ENCODE measurements at places on chromosomes 11 and 22.

DNA sequence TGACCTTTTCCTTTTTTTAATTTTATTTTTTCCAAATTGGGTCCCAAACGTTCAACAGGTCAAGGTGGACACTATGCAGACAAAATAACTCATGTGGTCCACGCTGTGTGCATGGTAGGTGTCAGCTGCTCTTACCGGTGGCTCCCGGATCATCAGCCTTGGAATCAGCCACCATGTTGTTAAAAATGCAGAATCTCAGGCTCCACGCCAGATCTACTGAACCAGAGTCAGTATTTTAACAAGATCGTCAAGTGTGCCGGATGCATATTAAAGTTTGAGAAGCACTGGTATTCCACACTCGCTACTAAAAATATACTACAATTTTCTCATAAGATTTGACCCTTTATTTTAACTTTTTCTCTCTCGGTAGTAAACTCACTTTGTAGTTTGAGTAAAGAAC is 553 bp upstream of the LDLRAD3 start:
- no peak for DNase-seq

DNA sequence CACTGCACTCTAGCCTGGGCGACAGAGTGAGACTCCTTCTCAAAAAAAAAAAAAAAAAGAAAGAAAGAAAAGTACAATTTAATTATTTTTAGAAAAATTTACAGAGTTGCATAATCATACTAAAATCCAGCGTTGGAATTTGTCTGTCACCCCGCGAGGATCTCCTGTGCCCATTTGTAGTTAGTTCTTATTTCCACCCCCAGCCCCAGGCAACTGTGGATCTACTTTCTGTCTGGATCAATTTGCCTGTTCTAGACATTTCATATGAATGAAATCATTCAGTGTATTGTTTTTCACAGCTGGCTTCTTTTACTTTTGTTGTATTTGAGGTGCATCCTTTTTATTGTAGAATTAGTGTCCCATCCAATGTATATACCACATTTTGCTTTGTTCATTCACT is 102.6 kb upstream of the RASSF10 start:
- DNase-seq: no peak

GRCh38 chr22:23230348-23231068 is 50.2 kb downstream of the BCR start:
- no peak for DNase-seq

GRCh38 chr22:30159561-30160353 is 79.5 kb downstream of the HORMAD2 start:
- DNase-seq: peak; percentile 22

DNA sequence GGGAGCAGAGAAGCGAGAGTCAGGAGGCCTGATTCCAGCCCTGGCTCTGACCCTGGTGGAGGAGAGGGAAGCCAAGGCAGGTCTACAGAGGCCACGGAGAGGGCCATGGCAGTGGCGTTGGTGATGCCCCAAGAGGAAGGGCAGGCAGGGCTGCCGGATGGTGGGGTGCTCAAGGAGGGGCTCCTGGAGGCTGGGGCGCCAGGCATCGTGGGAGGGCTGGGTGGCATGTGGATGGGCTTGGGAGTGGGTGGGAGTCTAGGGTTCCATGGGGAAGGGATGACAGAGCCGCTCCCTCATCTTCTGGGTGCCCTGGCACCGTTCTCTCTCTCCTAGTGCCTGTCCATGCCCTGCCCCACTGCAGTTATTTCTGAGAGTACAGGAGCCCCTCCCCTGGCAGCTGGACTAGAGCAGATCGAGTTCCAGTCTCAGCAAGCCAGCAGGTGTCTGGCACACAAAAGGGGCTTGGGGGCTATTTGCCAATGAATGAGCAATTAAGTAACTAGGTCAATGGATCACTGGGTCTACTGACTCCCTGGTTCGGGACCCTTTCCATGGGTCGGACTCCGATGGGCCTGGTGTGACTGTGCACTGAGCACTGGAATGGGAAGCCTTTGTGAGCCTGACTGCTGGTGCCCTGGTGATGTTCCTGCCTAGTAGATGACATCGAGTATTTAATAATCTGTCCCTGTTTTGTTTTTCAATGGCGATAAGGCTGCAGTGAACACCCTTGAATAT is 570.0 kb downstream of the TBC1D22A start:
- DNase-seq: no peak

- no peak for DNase-seq
Measured at GRCh38 chr11:115123641-115124040, 380.6 kb downstream of the CADM1 start.

DNA sequence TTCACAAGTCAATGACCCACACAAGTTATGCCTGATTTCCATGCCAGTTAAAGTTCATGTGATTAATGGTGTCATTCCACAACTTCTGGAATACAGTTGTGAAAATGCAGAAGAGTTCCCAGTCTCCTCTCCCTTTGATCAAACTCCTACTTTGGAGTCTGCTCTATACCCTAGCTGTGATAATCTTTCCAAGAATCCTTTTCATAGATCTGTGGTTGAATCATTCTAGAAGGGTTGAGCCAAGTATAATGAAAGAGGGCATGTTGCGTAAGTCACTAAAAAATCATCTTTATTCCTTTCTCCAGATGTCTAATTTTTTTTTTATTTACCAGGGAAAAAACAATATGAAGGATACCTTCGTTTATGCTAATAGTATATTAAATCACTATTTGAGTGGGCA is 89.7 kb upstream of the CARD18 start:
- DNase-seq: peak; percentile 39

DNA sequence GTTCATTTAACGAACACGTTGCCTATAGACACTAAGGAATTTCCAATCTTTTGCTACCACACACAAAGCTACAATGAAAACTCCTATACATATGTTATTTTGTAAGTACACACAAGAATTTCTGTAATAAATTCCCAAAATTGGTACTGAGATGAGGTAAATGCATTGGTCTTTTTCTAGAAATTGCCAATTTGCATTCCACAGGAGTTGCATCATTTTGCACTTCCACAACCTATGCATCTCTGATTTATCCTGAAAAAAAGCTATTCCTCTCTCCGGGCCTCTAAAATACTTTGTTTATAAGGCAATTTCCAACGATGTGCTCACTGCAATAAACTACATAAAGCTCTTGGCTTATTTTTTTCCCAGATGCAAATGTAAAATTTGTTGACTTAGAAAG is 24.9 kb downstream of the IMMP1L start:
- DNase-seq: no peak

- DNase-seq: no peak
Measured at GRCh38 chr11:134555510-134555909, 143.5 kb upstream of the B3GAT1 start.

DNA sequence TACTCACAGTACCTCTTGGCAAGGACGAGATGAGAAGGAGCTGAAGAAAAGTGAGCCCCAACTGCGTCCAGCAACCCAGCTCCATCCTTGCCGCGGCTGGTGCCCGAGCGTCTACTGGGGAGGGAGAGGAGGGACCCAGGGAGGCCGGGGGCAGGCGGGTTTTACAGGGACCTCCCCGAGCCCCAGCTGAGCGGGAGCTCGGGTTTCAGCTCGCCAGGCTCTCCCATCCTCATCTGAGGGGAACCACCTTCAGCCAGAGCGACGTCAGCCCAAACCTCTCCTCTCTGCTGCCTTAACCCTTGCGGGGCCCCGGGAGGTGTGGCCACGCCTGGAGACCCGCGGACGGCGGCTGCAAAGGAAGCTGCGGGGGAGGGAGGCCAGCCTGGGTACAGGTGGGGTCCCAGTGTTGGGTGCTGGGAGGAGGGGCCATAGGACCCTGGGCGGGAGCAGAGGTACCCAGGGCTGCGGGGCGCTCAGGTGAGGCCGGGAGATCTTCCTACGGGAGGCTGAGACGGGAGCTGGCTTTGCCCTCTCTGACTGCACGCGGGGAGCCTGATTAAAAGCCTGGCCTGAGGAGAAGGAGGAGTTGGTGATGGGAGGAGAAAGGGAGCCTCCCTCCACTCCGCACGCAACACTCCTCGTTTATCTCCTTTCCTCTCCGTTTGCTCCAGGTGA is at the start of gene PAMR1:
TSS of gene PAMR1 (minus strand) at position 116 of the 675 bp plus-strand sequence. CDS start at position 85, 31 bp downstream.
- DNase-seq: peak; percentile 74

DNA sequence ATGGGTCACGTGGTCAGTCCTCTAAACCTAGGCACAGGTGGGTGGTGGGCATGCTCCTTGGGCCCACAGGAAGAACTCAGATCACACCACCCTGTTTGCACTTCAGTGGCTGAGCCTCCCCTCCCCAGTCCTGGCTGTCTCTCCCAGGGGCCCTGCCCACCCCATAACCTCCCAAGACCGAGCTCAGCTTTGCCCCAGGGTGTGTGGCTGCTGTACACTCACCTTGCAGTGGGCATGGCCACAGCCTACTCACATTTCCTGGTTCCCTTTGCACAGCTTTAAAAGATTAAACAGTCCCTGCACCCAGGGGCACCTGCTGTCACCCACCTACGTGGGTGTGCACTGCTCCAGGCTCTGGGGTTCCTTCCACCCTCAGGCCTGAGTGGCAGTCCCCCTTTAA is 13.8 kb downstream of the TRIOBP start:
- DNase-seq: no peak

GRCh38 chr11:78251083-78251775 is 62.5 kb downstream of the USP35 start:
- DNase-seq: peak; percentile 42

DNA sequence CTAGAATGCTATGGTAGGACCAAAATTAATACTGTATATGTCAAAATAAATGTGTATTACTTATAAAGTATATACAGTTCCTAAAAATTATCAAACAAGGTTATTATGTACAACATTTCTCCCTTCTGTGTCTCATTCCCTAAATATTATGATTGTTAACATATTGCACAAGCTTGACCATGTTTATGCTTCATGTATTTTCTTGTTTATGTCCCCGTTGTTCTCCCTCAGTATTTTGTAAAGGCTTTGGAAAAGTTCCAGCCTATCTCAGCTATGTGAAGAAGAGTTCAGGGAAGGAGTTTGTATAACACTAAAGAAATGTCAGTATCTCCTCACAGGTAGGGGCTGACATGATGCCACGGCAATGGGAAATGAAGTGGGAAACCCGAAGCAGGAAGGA is 19.6 kb downstream of the ADM start:
- no peak for DNase-seq

DNA sequence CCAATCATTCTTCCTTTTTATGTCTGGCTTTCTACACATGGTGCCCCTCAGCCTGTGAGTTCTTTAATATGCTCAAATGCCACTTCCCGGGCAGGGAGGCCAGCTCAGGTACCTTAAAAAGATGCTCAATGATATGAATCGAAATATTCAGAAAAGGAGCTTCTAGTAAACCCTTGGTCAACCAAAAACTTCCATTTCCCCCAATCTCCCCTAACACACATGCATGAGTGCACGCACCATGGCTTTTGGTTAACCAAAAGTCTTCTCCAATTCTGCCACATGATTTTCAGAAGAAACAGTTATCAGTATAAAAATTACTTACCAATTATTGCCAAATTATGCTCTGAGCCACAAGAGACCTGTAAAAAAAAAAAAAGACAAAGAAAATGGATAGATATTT is 135.0 kb downstream of the SERGEF start:
- DNase-seq: no peak

- no peak for DNase-seq
Measured at GRCh38 chr11:44778195-44779100, 51.7 kb downstream of the TSPAN18 start.

- DNase-seq: no peak
Measured at GRCh38 chr11:120153221-120153620, 15.3 kb upstream of the TRIM29 start.

DNA sequence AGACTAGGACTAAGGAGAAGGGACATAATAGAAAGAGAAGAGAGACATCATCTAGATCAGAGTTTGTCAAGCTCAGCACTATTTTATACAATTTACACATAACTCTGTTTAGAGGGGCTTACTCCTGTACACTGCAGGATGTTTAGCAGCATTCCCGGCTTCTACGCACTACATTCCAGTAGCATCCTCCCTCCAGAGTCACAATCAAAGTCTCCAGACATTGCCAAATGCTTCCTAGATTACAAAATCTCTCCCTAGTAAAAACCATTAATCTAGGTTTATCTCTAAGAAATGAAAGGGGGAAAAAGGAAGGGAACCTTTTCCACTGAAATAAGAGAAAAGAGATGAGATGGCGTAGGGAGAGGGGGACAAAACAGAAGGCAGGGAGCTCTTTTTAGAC is 4.0 kb downstream of the USP28 start:
- no peak for DNase-seq

- DNase-seq: no peak
Measured at GRCh38 chr11:62251698-62252097, 9.7 kb downstream of the SCGB1D2 start.

DNA sequence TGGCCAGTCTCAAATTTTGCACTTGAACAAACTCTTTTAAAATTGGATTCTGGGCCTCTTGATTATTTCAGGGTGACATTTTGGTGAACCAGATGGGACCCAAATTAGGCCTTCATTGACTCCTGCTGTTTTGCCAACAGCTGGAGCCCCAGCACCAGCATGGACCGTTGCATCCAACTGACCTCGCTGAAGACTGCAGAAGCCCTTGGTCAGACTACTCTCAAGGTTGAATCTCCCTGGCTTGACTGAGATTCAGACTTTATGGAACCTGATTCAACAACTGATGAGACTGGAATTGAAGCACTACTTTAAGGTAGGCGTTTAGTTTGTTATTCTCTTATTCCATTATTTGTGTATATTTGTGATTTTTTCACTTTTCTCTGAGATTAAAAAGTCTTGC is 41.7 kb downstream of the NARS2 start:
- no peak for DNase-seq

GRCh38 chr22:42794551-42795510 is 62.2 kb downstream of the ARFGAP3 start:
- DNase-seq: no peak

All from HFFc6 (cell line).